ENCODE measurements at places on chromosomes 7 and 10.
A peak's percentile ranks its signal among the peaks of the same experiment; 100 is the strongest.

DNA sequence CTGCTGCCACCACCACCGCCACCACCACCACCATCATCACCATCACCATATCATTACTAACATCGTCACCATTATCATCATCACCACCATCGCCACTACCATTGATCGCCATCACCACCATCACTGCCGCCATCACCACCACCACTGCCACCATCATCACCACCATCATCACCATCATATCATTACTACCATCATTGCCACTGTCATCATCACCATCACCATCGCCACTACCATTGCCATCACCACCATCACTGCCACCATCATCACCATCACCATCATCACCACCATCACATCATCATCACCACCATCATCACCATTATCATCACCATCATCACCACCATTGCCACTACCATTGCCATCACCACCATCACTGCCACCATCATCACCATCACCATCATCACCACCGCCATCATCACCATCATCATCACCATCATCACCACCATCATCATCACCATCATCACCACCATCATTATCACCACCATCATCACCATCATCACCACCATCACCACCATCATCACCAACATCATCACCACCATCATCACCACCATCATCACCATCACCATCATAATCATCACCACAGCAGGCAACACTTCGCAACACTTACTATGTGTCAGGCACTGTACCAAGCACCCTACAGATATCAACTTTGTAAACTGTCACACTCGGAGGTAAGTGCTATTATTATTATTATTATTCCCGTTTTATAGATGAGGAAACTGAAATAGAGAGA, 19.3 kb downstream of the NMT2 start:
- no peak for DNase-seq

DNA sequence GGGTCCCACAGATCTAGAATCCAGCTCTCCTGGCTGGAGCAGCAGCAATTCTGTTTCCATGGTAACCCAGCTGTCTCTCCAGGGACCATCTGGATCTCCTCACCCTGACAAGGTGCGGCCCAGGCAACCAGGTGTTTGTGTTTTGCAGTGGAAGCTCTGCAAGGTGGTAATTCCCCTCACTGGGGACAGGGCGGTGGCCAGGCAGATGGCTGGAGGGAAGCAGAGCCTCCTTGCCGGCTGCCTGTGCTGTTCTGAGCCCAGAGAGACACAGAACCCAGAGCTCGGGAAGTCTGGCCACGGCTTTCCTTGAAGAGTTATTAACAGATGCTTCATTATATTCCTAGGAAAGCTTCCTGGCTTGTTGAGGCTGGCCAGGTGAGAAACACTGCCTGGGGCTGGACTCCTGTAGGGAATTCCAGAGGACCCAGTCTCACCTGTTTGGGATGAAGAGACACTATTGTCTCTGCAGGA, 118.2 kb upstream of the PPIF start:
- DNase-seq, result no peak

DNA sequence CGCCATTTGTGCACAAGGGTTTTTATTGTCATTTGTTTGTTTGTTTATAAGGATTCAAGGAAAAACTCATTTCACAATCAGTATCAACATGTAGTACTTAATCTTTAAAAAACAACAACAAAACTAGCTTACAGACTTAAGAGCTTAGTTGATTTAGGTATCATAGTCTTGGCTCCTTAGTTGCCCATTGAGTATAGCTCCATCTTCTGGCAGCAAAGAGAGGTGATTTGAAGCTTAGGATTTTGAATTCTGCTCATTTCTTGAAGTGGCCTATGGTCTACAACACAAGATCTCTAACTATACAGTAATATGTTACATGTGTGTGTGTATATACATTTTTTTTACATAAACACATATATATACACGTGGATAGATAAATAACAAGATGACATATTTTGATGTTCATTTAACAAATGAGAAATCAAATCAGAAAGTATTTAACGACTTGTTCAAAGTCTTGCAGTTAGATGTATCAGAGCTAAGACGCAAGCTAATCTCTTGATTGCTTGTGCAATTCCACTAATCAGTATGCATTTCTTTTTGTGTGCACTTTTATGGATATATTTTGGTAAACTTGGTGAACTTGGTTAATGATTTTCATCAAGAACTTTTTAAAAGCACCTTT, 307.3 kb downstream of the CAMK1D start:
- no peak for DNase-seq

GRCh38 chr7:101902680-101903514, 85.5 kb downstream of the CUX1 start:
- DNase-seq, result no peak

DNA sequence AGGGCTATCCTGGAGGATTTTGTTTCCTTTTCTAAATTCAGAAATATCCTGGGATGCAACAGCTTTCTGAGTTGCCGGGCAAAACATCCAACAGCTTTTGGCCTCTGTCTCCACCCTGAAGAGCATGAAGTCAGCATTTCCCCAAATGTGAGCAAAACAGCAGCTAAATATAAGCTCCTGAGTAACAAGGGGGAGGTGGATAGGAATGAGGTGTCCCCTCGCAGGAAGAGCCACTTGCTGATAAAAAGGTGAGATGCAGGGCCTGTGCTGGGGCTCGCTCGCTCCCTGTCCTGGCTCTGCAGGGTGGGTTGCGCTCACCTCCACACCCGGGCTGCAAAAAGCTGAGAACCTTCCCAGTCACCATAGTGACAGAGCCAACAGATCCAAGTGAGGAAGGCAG, 264.3 kb downstream of the ZEB1 start:
- no peak for DNase-seq

- no peak for DNase-seq
Measured at GRCh38 chr10:97333601-97334369, 744 bp downstream of the FRAT2 start.

- peak; percentile 39 for DNase-seq
Measured at GRCh38 chr10:119768455-119769094, 42.7 kb downstream of the INPP5F start.

GRCh38 chr7:85479918-85480643, 293.2 kb upstream of the SEMA3D start:
- DNase-seq, result no peak

DNA sequence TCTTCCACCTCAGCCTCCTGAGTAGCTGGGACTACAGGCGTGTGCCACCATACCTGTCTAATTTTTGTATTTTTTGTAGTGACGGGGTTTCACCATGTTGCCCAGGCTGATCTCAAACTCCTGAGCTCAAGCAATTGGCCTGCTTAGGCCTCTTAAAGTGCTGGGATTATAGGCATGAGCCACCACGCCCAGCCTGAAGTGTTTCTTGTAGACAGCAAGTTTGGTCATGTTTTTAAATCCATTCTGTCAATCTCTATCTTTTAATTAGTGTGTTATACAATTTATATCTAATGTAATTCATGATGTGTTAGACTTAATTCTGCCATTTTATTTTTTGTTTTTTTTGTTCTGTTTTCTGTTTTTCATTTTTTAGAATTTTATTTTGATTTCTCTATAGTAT, 17.2 kb upstream of the MXI1 start:
- DNase-seq, result no peak

DNA sequence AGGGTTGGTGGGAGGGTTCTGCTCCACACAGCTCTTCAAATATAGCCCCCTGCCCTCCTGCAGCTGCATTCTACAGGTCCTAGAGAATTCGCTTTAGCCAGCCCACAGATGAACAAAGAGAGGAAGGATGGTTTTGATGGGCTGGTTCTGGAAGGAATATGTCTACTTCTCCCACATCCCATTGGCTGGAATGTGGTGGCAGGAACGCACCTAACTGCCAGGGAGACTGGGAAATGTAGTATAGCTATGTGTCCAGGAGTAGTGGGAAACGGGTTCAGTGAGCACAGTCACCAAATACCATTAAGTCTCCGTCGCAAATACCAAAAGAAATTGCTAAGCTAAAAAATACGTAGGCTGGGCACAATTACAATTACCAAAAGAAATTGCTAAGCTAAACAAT, 7.3 kb upstream of the PTER start:
- DNase-seq, result no peak

Measured in PC-9 (cell line).